ENCODE measurements at places on chromosomes 12 and 14. TPM values are rescaled to one million over a fixed set of nuclear protein-coding genes. Genes with fewer than 3 reads are reported as not detected.

Gene KLRC3
- not detected for total RNA-seq

DNA sequence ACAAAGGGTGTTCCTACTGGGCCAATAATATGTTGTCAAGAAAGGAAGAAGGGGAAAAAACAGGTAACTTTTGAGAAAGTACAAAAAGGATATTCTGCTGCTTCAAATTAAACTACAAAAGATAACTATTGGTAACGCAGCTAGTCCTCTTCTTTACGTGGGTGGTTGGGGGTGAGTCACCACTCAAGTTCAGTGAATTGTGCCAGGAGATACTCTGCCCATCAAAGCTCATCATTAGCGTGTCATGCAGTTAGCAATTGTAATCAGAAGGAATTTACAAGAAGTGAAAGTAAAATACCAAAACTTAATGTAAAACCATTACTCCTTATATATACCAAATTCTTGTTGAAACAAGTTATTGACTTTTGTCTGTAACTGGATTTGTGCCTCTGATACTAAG, 342.0 kb downstream of the NPAS3 start:
- H3K4me1 ChIP-seq: peaks cover 10% of the 10 kb centered on the region
- H3K4me3 ChIP-seq: no peak overlapping the region
- H3K27me3 ChIP-seq: no peaks in the 10 kb centered on the region
- H3K27ac ChIP-seq: no peak overlapping the region
- H3K36me3 ChIP-seq: no peaks in the 10 kb centered on the region

GRCh38 chr14:99628887-99629618, 15.9 kb upstream of the HHIPL1 start:
- no peaks in the 10 kb centered on the region for H3K27me3 ChIP-seq
- no peak overlapping the region for H3K27ac ChIP-seq
- peaks cover 13% of the 10 kb centered on the region for H3K4me1 ChIP-seq
- H3K36me3 ChIP-seq: no peaks in the 10 kb centered on the region
- DNase-seq: no peak

DNA sequence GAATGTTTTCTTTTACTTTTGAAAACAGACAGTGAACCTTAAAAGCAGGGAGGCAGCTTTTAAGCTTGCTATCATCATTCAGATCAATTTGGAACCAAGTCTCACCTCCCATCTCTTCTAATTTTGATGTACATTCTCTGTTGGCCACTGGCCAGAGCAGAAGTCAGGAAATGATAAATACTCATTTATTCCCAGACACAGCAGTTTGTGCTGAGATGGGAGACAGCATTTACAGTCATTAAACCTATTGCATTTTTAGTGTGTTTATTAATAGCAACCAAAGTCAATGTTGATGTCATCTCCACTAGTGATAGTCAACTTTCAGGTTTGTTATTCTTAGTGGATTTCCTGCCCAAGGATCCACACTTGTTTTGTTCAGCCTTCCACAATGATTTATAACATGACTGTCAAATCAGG, 320.0 kb upstream of the ATP2B1 start:
- peaks cover 6% of the 10 kb centered on the region for H3K4me1 ChIP-seq
- H3K4me3 ChIP-seq: no peak overlapping the region
- DNase-seq: no peak
- H3K36me3 ChIP-seq: no peaks in the 10 kb centered on the region

DNA sequence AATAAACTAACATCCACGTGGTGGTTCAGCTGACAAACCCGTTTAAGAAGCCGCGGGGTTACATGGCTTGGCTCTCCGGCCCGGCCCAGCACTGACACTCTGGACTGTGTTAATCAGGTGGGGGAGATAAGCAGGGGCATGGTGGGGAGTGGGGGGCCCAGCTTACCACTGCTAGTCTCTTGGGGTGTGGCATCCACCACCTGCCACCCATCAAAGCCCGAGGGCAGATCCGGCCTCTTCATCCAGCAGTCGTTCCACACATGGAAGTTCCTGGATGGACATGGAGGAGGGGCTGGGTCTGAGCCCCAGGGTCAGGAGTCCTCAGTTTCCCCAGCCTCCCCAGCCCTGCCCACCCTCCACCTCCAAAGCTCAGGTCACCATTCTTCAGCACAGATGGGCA, 4.9 kb downstream of the TGM1 start:
- no peak overlapping the region for H3K27ac ChIP-seq
- H3K4me1 ChIP-seq: peaks cover 9% of the 10 kb centered on the region

DNA sequence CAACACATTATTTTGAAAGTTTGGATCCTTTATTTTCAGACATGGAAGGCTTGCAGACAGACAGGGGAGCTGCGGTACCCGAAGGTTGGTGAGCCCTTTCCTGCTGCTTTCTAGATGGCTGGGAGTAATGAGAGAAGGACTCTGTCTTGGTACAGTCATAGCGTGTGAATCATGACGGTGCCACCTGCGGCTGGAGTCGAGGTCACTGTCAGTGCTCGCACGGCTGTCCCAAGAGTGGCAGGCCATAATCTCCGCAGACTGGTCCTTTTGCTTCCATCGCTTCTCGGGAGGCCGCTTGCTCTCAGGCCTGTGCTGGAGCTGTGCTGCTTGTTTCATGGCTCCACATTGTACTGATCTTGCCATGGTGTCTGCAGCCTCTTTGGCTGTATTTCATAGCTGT, 64.8 kb upstream of the RD3L start:
- H3K27ac ChIP-seq: no peak overlapping the region
- no peaks in the 10 kb centered on the region for H3K27me3 ChIP-seq
- no peak for DNase-seq
- no peak overlapping the region for H3K4me3 ChIP-seq
- H3K4me1 ChIP-seq: no peaks in the 10 kb centered on the region

GRCh38 chr14:75200451-75200850, 24.0 kb upstream of the TMED10 start:
- H3K27me3 ChIP-seq: no peaks in the 10 kb centered on the region
- no peaks in the 10 kb centered on the region for H3K36me3 ChIP-seq
- H3K4me1 ChIP-seq: peaks cover 18% of the 10 kb centered on the region

DNA sequence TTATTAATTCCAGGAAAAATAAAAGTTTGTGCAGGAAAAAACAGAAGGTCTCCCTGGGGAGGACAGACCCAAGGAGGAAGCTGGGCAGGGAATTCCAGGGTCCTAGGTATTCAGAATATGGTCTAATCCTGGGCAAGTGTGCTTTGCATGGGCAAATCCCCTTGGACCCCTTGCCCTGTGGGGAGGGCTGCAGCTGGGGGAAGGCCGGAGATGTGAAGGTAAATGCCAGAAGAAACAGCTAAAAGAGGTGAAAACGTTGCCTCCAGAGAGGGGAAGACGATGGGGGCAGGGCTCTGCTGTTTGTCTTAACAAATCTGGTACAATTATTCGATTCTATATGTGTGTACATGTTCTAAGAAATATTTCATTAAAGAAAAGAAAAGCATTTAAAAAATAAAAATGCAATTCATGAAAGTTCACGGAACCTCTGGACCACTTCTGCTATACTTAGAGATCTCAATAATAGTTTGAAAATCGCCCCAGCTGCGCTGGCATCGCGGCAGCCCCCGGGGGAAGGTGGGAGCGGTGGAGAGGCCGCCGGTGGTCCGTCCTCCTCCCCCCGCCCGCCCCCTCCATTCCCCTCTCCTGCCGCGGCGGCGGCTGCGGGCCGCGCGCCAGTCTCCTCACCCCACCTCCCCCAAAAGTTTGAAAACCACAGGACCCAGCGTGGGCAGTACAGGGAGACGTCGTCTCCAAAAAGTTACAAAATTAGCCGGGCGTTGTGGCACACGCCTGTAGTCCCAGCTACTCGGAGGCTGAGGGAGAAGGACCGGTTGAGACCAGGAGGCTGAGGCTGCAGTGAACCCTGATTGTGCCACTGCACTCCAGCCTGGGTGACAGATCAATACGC, 1.5 kb upstream of the PRPF40B start:
- H3K4me1 ChIP-seq: peaks cover 42% of the 10 kb centered on the region
- H3K27me3 ChIP-seq: no peaks in the 10 kb centered on the region
- peak overlapping the region; percentile 63 for H3K4me3 ChIP-seq
- no peak for DNase-seq
- peak overlapping the region; percentile 88 for H3K27ac ChIP-seq

DNA sequence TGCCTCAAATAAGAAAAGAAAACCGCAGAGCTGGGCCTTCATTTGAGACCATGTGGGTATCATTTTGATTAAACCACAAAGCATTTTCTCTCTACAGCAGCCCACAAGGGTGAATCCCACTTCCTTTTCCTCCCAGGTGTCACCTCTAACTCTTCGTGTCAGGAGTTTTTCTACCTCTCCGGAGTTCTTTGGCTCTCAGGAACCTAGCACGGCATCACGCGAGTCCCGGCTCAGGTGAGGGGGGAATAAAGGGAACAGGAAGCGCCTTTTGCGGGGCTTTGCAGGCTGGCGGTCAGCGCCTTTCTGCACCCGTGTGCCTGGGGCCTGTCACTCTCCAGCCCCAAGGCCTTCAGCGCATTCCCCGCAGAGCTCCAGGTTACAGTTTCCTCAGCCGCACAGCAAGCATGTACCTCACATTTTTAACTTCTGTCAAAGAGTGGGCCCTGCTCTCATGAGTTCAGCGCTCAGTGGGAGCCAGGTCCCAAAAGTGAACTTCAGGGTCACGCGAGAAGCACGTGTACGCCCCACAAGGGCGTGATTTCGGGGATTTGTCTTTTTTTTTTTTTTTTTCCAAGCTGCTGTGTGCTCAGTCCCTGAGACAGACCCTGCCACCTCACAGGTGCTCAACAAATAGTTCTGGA, 740 bp upstream of the PRPF40B start:
- no peaks in the 10 kb centered on the region for H3K27me3 ChIP-seq
- DNase-seq: no peak
- H3K36me3 ChIP-seq: no peaks in the 10 kb centered on the region
- H3K4me1 ChIP-seq: peaks cover 42% of the 10 kb centered on the region
- H3K27ac ChIP-seq: peak overlapping the region; percentile 92

DNA sequence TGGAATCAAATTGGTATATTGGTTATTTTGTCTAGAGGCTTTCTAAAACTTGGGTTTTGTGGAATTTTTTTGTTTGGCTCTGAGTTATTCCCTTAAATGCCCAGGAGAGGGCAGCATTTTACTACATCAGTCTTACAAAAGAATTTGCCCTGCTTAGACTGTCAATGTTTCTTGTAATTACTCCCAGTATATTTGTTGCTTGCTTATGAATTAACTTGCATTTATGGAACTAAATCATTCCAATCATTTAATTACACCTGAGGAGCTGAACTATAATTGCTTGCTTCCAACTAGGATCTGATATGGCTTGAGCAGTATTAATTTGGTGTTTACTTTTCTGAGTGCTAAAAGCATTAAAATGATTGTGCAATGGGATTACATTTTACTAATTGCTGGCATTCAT, 48.7 kb downstream of the MIPOL1 start:
- H3K27me3 ChIP-seq: no peaks in the 10 kb centered on the region
- DNase-seq: no peak
- no peak overlapping the region for H3K4me3 ChIP-seq
- no peaks in the 10 kb centered on the region for H3K4me1 ChIP-seq

DNA sequence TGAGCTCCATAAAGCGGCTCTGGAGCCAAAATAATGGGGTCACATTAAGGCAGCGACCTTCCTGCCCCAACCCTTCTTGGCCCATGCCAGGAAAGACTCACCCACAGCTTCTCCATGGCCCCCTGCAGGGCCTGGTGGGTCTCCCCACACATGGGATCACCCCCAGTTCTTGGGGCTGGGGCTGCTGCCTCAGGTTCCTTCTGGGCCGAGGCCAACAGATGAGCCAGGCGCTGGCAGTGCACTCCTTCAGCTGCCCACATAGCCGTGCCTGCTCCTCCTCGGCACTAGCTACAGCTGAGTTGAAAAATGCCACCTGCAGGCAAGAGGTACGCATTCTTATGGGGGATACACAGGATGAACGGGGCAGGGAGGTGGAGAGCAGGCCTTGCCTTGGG, 14.8 kb upstream of the BLTP3B start:
- no peak overlapping the region for H3K27ac ChIP-seq
- H3K36me3 ChIP-seq: no peaks in the 10 kb centered on the region
- no peak for DNase-seq
- H3K4me3 ChIP-seq: no peak overlapping the region
- no peaks in the 10 kb centered on the region for H3K4me1 ChIP-seq
- H3K27me3 ChIP-seq: no peaks in the 10 kb centered on the region
